Left colon (tissue), 2 donors: ENCODE measurements at places on chromosomes 13 and 19. TPM values are rescaled to one million over a fixed set of nuclear protein-coding genes. Genes with fewer than 3 reads are reported as not detected.

The KLF1 gene
- not detected for total RNA-seq

The CLEC17A gene
- 0.15 TPM for total RNA-seq

The IQCN gene
- total RNA-seq = 6.1 TPM

The MISP3 gene
- total RNA-seq = 40.3 TPM

The LEUTX gene
- not detected for total RNA-seq

The TMPRSS9 gene
- total RNA-seq = 0.34 TPM

The SLC10A2 gene
- 2.5 TPM for total RNA-seq

The MYBPC2 gene
- 0.06 TPM for total RNA-seq

The ZNF765 gene
- total RNA-seq = 9.6 TPM

DNA sequence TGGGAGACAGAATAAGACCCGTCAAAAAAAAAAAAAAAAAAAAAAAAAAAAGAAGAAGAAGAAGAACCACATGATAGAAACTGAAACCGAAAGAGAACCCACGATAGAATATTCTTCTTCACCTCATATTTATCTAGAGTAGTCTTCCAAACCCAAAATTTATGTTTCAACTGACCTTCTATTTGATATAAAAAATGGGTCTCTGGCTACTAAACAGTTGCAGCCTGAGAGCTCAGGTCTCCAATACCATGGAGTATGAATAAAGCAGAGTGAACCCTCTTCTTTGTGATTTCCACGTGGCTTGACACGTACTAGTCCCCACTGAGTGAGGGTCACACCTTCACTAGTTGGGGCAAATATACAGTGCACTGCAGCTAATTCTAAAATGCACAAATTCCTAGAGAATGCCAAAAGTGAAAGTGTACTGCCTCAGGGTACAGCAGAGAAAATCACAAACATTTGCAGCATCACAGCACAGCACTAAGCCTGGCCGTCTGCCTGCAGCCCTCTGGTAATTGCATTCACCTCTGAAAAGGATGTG lies 30.8 kb upstream of the RFC3 start:
- no peak for DNase-seq

- DNase-seq = no peak
Measured at GRCh38 chr19:52286256-52286655, 10.7 kb upstream of the ZNF480 start.

DNA sequence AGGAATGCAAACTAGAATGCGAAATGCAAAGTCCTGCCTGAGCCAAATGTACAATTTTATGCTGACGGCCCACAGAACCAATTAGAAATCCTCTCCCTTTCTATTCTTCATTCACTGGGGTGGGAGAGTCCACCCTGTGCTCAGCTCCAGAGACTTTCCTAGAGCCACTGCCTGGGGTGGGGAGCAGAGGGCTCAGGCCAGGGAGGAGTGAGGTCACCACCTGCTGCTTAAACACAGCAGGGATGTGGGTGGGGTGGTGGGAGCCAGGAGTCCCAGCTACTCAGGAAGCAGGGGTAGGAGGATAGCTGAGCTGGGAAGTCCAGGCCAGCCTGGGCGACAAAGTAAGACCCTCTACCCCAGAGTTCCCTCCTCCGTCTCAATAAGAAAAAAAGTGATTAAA lies 26.9 kb upstream of the ZNF83 start:
- no peak for DNase-seq

DNA sequence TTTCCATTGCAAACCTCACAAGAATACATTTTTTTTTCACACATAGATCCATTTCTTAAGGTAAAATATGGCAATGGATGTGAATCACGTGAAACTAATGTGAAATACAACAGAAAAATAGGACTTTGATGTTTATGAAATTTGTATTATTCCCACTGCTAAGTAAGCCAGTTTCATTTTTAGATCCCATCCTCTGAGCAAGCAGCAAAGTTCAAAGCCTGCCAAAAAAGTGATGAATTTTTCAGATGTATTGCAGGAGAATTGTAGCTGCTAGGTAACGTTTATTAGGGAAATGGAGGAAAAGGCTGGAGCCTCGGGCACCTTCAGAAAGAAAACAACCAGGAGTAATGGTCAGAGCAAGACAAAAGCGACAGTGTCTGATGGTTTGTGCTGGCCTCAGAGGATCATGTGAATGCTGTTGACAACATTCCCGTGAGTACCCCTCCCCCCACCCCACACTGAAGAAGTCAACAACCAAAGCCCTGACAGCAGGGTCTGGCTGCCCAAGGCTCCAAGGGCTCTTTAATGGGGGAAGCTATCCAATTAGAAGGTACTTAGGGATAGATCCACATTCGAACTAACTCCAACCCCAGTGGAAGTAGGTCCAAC lies 95.5 kb downstream of the OXGR1 start:
- no peak for DNase-seq

- no peak for DNase-seq
Measured at GRCh38 chr13:20799726-20800416, 26.1 kb upstream of the EEF1AKMT1 start.

DNA sequence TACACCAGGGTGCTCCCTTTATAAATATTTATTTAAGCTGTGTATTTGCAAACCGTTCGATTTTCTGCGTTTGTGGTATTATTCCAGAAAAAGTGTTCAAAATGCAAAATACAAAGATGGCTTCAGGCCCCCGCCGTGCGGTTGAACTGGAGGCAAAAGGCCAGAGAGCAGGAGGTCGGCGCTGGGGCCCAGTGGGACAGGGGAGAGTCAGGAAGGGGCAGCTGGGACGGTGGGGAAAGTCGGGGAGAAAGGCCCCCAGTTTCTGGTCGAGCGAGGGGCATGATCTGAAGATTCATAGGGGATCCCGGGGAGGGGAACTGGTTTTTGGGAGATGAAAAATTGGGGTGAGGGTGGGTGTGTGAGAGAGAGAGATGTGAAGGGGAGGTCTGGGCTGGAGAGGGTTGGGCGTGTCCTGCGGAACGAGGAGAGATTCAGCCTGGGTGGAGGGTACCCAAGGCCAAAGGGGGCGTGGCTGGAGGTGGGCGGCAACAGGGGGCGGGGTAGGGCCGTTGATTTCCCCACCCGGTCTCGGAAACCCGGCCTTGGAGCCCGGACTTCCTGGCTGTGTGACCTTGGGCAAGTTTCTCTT lies 678 bp downstream of the ISOC2 start:
- peak; percentile 88 for DNase-seq

DNA sequence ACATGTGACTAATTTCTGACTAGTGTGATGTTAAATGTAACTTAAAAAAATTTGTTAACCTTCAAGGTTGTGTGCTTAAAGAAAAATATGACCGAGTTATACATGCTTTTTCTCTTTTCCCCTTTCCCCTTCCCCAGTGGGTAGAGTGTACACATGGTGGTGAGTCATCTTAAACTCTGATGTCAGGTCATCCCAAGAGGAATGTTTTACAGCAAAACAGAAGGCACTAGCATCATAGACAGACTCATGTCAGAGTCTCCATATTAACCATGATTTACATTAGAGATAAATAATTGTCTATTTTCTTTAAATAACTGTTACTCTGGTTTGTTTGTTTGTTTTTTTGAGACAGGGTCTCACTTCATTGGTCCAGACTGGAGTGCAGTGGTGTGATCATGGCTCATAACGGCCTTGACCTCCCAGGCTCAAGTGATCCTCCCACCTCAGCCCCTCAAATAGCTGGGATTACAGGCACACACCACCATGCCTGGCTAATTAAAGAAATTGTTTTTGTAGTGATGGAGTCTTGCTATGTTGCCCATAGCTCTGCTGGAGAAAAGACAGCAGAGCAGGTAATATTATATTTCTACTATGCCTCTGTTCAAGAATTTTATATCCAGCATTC lies 160.4 kb upstream of the PCDH9 start:
- no peak for DNase-seq

DNA sequence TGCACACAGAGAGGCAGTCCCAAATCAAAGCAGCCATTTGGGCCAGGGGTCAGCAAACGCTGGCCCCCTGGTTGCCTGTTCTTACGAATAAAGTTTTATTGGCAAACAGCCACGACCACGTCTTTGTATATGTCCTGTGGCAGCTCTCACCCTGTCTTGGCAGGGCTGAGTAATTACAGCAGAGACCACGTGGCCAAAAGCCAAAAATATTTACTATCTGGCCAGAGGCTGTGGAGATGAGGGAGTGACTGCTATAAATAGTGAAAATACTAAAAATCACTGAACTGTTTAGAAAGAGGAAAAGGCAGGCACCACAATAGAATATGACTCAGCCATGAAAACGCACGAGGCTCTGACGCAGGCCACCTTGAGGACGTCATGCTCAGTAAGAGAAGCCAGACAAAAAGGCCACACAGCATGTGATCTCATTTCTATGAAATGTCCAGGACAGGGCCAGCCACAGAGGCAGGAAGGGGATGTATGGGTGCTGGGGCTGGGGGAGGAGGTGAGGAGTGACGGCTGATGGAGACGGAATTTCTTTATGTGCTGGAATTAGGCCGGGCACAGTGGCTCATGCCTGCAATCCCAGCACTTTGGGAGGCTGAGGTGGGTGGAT lies 29.4 kb downstream of the SMIM24 start:
- DNase-seq = peak; percentile 75

DNA sequence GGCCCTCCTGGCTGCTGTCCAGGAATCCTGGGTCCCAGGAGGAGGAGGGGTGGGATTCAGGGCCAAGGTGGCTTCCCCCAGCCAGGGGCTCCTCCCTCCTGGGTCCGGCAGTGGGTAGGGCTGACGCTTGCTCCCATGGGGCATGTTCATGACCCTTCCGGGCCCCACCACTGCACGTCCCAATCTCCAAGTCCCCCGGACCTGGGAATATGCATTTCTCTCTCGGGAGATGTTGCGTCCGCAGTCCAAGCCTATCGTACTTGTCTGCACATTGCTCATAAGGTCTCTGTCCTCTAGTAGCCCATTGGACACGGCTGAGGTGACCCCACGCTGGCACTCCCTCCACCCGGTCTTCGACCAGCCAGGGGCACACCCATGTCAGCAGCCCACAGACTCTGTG lies 192.3 kb downstream of the TEX29 start:
- no peak for DNase-seq

DNA sequence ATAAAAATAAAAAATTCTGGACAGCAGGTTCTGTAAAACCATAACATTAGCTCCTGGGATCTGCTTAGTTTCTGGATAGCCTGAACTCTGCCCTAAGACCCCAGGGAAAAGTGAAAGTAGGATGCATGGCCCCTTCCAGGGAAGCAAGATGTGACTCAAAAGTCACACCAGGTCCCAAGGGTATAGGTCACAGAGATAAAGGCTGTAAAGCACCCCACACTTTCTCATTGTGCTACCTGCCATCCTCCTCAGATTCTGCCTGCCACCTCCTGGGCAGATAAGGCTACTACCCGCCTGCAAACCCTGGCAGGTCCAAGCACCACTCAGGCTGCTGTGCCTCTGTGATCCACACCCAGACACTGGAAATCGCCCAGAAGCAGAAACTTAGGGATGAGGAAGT lies 20.6 kb downstream of the FFAR2 start:
- peak; percentile 70 for DNase-seq

- DNase-seq = no peak
Measured at GRCh38 chr19:58117841-58118575, 20.0 kb upstream of the ZSCAN18 start.

- DNase-seq = peak; percentile 2
Measured at GRCh38 chr13:56909896-56910600, 230.7 kb upstream of the PRR20A start.

DNA sequence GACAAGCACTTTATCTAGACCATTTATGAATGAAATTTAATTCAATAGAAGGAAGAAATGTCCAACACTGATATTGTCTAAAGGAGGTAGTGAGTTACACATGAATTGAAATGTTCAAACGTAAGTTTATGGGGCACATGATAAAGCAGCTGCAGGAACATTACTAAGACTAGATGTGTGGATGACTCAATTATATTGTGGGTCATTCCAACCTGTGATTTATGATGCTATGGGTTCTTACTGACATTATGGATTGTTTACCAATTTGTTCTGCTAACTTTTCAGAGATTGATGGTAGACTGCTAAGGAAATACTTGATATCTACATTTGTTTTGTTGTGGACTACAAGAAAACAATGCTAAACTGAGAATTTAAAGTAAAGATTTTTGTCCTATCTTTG lies 56.1 kb upstream of the ATXN8OS start:
- DNase-seq = no peak

DNA sequence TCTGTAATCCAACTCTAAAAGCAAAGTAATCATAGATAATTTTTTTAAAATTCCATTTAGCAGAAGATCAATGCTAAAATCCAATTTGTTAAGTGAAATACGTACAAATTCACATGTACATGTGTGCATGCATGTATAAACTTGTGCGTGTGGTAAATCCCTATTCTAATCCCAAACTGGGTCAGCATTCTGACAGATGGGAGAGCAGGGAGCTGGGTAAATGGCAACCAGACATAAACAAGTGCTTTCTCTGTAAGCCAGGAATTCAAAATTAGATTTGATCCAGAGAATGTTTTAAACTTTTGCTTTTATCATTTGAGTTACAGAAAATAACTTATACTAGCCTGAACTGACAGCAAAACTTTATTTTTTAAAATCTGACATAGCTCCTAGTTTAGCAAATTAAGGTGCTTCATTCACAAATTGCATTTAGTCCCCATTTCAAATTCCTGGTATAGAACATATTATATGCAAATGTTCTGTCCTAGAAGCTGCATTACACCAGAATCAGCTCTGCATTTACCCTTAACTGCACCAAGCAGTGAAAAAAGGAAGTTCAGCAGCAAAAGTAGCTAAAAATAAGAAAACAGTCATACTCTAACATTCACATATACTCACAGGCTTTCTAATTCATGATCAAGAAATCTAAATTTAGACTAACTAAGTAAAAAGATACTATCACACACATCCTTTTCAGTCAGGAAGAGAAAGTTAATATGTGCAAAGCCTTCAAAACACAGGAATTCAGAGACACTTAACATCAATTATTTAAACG lies 32.6 kb downstream of the UBL3 start:
- no peak for DNase-seq

DNA sequence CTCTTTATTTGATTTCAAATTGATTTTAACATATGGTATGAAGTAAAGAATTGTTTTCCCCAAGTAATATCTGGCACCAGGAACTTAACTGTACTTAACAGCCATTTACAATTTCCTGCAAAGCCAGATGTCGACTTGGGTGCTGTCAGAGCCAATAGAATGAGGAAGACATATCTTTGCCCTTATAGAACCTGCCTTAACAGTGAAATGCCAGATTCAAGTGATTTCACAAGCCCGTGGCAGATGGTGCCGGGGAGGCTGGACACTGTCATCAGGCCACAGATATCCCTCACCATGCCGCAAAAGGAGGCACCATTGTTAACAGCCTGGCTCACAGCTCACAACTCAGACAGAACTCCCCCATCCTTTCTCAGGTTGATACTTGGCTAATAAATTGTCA lies 48.7 kb downstream of the ESD start:
- no peak for DNase-seq

- no peak for DNase-seq
Measured at GRCh38 chr19:17739121-17739875, 12.0 kb upstream of the FCHO1 start.
